ENCODE measurements at places on chromosomes 4 and X.

GRCh38 chrX:13014111-13015096, 30.0 kb downstream of the FAM9C start:
- no peak for DNase-seq

DNA sequence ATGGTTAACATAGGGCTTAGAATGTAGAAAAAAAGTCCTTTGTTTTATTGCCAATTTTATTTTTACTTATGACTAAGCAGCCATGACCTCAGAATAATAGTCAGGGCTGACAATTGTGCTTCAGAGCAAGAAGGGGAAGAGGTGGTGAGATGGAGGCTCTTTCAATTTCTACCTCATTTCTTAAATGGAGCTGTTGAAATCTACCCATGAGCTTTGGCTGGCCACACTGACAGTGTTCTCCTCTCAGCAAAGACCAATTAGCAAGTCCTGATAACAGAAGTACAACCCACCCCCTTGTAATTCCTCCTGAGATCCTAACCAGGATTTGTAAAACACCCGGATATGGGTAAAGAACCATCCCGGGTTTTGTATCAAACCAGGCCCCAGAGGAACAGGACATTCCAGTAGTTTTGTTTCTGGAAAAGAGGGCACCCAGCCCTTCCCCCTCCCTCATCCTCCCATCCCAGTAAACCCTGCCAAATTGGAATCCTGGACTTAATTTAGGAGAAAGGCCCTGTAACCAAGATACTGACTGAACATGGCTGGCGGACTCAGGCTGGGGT, at the start of gene HEPH:
Gene HEPH (plus strand): TSS at position 399 of the 563 bp plus-strand sequence. CDS start 6,324 bp downstream, outside the sequence.
- DNase-seq, result no peak

DNA sequence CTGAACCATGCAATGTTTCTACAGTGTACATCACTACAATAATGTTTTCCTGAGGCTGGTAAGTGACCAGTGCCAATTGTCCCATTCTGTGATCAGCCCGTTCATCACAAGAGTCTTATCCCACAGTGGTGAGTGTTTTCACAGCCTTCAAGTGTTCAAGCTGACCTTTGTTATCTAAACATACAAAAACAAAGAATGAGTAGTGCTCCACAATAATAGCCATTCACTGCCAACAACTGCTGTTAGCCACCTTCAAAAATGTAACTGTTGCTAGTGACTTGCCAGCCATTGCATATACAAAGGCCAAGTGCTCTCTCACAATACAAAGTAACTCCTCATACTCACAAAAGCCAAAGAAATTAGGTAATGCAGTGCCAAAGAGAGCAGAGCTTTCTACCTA, 1084.1 kb downstream of the FAM133A start:
- no peak for DNase-seq

DNA sequence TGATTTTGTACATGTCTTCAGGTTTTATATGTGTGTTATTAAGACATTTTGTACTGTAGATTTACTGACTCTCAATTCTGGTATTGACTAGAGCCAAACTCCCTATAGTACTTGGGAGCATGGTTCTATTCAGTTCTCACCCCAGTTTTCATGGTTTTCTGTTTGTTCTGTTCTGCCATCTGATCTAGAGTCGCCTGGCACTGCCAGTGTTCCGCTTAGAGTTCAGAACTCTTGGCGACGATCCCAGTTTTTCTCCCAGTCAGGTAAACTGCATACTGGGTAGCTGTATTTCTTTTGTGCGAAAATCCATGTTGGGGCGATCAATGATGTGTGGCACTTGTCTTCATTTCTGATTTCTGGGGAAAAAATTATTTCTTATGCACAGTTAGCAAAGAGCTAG, 78.0 kb downstream of the PHOX2B start:
- DNase-seq, result no peak

DNA sequence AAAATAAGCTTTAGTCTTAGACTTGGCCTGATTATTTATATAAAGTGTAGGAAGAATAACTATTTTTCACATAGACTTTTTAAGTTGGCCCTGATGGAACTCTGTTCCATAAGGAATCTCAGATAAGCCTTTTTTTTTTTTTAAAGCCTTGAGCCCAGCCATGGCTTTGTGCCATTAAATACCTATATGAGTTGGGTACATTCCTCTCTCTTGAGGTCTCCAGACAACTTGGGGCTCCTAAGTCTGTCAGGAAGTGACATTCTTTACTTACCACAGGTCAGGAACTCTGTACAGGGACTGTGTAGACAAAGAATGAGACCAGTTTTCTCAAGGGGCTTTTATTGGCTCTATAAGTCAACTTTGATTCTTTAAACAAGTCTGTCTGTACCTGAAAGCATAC, 27.1 kb upstream of the IGFBP7 start:
- DNase-seq, result no peak

DNA sequence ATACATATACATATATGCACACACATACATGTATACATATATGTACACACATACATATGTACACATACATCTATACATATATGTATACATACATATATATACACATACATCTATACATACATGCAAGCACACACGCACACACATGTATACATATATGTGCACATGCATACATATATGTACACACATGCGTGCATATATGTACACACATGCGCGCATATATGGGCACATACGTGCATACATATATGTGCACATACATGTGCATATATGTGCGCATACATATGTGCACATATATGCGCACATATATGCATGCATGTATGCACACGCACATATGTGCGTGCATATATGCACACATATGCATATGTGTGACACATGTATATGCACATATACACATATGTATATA, 7.3 kb upstream of the MPC1L start:
- no peak for DNase-seq

DNA sequence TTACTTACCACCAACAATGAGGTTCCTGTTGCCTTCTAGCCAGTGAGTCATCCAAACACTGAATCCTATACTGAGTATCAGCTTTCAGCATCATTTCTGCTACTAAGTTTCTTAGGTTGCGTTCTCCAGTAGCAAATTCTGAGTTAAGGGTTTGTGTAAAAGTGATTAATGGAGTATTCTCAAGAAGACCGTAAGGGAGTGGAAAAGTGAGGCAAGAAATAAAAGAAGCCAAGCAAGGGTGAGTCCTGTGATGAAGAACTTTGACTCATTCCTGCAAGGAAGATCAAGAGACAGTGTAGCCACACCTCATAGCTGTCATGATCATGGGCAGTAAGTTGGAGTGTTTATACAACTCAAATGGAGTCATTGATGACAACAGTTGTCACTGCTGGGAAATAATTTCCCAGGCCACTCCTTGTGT, 446.2 kb downstream of the RAPGEF2 start:
- DNase-seq, result no peak

DNA sequence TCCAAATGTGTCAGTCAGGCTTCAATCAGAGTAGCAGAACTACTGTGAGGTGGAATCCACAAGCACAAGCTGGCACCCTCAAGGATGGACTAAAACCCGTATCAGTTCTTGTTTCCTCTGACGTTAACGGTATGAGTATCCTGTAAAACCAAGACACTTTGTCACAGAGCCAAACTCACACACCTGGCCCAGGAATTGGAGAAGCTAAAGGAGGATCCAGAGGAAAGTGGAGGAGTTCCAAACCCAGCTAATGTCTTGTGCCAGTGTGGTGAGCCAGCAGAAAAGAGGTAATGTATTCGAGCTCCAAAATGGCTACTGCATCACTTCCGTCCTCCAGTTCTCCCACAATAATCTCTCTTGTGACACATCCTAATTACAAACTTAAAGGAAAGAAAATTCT, 44.7 kb downstream of the ATP1B4 start:
- DNase-seq, result no peak

DNA sequence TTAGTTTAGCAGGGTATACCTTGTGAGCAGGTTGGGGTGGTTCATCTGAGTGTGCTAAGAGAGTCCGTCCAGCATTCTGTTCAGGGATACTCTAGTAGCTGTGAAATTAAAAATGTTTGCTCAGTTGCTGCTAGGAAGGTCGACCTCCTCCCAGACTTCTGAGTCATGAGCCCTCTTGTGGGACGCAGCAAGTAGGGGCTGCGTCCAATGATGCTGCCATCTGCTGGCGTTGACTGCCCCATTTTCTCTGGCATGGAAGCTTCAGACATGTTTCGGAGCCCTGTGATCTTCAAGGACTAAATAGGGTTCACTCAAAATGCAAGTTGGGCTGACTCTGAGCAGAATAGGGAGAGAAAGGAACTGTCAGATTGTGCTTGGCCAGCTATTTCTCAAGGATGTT, 201.0 kb upstream of the ARSJ start:
- no peak for DNase-seq

GRCh38 chr4:125368671-125369081, 53.9 kb downstream of the FAT4 start:
- no peak for DNase-seq

GRCh38 chrX:137032841-137033773, 688 bp downstream of the GPR101 start:
- DNase-seq, result no peak

DNA sequence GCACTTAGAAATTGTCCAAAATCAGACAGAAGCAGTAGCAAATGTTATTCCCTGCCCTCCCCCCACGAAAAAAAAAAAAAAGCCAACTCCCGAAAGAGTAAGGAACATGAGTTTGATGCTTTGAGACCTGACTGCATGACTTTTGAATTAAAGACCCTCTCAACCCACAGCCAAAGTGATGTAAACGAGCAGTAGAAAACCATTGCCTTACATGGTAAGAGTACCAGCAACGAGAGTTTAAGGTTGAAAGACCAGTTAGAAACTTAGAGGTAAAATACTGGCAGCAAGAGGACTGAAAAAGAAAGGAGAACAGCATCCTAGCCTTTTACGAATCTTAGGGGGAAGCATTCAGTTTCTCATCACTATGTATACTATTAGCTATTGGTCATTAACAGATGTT, 10.0 kb upstream of the ANXA10 start:
- DNase-seq, result no peak

DNA sequence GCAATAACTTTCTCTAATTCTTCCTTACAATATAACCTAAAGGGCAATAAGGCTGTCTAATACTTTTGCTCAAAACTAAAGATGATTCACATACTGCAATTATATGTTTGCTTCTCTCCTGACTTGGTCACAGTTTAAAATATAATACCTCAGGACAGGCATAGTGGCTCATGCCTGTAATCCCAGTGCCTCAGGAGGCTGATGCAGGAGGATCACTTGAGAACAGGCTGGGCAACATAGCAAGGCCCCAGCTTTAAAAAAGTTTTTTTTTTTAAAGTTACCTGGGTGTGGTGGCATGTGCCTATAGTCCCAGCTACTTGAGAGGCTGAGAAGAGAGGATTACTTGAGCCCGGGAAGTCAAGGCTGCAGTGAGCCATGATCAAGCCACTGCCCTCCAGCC, 229.7 kb upstream of the GALNT7 start:
- no peak for DNase-seq

GRCh38 chrX:54177306-54177705, 5.7 kb downstream of the FAM120C start:
- no peak for DNase-seq

DNA sequence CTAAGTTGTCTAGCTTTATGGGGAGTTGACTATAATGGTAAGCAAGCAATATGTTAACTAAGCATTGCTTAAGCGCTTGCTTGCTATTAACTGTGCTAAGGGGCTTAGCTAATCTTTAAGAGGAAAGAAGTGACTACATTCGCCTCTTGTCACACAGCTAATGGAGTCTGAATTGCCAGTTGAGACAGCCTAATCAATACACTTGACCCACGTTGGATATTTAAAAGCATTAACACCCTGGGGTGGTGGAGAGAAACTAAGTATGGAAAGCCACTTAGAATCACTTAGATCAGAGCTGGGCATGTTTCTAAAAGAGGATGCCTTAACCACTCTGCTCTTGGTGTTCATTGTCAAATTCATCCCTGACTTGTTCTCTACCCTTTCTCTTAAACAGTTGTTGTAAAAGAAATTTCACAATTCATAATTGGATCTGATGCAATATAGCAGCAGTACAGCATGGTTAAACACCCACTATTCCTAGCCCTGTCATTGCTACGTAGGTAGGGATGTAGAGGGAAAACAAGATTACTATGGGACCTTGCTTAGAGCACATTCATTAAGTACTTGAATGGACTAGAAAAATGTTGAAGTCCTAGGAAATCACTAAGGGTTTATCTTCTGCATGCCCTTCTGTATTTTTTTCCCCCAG, 3.5 kb downstream of the ZAR1 start:
- DNase-seq, result no peak

DNA sequence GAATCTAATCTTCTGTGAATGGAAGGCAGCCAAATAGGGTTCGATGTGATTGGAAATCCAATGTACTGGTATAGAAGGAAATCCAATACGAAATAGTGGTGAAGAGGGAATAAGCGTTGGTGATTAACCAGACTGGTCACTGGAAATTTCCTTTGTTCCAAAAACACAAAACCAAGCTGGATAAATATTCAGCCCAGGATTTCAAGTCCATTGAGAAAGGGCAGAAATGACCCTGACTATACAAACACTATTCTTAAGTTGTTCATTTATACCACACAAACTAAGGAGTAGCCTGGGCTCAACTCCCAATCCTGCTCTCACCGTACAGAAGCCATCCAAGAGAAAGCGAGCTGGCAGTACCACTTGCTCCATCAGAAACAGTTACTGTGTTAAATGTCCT, 32.2 kb downstream of the PCDH19 start:
- no peak for DNase-seq

- no peak for DNase-seq
These were observed 104.1 kb downstream of the KLHL4 start for GRCh38 chrX:87621697-87622096.

DNA sequence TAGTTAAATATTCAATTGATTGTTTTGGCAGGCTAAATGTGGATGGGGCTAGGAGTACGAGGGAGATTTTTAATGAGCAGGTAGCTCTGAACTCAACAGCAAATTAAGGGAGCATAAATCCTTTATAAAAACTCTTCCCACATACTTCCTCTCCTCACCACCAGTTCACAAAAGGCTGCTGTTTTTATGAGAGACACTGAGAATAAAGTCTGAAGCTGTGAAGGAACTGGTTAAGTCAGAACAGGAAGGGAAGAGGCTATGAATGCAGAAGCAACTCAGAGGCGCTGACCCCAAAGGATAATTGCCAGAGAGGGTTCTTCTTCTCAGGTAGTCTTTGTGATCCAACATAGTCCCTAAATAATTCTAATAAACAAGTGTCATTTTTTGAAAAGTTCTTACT, 406.1 kb downstream of the GPM6A start:
- no peak for DNase-seq

- no peak for DNase-seq
These were observed 40.6 kb downstream of the DOCK11 start for GRCh38 chrX:118536204-118536603.

DNA sequence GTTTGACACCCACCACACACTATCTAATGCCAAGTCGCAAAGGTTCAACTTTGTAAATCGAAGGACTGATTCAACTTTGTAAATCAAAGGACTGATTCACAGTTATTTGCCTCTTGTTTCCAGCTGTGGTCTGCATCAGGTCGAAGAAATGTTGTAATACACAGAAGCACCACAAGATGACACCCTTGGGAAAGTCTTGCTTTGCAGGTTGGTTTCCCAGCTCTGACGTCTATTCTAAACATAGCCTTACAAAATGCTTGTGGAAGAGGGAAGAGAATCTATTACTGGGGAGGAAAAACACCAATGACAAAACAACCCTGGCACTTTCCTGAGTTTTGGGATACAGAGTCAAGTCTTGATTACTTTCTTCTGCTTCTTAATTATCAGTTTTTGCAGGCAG, 35.3 kb downstream of the SUPT20HL1 start:
- DNase-seq, result no peak
